AG08396 (cell line): ENCODE measurements at places on chromosomes 3 and 15.

- DNase-seq = no peak
Measured at GRCh38 chr3:69313251-69313650, 72.6 kb downstream of the FRMD4B start.

DNA sequence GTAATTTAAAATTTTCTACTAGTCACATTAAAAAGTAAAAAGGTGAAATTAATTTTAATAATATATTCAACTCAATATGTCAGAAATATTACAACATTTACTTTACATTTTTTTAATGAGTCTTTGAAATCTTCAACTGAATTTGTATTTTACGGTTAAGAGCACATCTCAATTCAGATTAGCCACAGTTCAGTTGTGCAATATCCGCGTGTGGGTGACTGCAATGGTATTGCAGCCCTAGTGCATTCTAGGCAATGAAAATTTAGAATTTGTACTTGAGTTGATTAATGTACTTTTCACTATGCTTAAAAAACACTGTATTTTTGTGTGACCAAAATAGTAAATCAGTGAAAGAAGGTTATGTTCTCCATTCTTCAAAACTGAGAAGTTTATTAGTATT, 57.3 kb downstream of the CEP63 start:
- DNase-seq = no peak

- no peak for DNase-seq
Measured at GRCh38 chr3:17322106-17322793, 420.2 kb downstream of the TBC1D5 start.

- no peak for DNase-seq
Measured at GRCh38 chr3:13532631-13533030, 16.3 kb upstream of the FBLN2 start.

- no peak for DNase-seq
Measured at GRCh38 chr3:64184621-64185020, 40.6 kb downstream of the PRICKLE2 start.

DNA sequence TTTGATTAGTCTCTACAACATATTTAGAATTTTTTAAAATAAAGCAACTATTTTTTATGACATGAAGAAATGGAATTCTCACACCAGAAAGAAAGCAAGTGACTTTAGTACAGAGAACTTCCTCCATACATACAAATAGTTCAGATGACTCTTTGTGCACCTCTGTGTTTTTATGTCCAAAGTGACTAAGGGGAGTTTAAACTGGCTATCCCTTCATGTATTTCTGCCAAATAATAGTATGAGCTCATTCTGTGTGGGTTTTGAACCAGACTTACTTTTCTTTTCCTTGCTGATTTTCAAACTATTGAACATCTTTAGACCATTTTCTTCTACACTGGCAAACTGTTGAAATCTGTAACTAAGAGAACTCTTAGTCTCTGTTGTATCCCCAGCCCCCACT, 196.3 kb downstream of the EPHA3 start:
- peak; percentile 2 for DNase-seq

GRCh38 chr3:77618686-77619085, 578.8 kb downstream of the ROBO2 start:
- no peak for DNase-seq

- no peak for DNase-seq
Measured at GRCh38 chr3:128404276-128405068, 62.2 kb downstream of the DNAJB8 start.

DNA sequence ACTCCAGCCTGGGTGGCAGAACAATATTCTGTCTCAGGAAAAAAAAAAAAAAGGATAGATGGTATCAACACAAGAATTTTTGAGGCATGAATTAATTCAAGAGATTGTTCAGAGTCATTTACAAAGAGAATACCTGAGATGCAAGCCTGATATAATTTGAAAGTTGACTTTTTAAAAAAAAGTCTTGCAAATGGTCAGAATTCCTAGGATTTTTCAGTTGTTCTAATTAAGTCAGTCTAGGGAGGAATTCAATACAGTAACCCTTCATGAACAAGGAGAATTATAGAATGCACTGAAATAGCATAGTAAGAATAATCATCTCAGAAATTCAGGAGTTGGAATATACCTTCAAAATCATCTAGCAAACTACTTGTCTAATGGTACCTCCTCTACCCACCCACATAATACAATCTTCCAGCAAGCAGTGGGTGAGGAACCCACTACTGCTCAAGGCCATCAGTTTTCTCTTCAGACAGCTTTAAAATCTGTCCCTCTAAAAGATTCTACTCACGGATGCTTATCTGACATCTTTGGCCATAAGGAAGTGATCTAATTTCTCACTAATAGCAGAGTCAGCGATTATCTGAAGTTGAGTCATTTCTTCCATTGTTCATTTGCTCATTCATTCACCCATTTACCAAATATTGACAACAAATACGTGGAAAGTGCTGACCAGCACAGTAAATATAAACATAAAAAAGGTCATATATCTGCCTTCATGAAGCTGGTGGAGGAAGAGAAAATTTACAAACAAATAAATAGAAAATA, 159.6 kb downstream of the GREM1 start:
- no peak for DNase-seq

DNA sequence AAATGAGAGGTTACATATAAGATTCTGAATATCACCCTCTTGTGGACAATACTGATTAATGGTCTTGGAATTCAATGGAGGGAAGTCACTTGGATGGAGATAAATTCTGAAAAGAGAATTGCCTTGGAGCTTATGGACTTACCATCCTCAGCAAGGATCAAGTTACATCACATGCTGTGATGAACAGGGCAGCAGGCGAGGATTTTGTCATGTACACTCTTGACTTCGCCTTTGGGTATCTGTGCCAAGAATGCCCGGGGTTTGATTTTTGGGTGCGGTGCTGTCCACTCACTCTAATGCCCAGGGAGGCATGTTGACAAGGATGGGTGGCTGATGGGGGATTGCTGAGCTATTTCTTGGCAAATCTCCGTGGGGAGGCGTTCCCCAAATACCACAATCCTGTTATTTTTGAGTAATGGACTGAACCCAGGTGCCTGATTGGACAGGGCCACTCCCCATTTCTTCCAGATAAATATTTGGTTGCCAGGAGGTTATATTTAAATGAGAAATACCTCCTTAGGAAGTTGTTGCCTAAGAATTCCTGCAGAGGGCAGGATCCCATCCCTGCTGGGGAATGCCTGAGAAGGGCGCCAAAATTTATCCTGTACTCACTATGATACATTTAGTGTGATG, 96.3 kb downstream of the TPRG1 start:
- DNase-seq = peak; percentile 12

DNA sequence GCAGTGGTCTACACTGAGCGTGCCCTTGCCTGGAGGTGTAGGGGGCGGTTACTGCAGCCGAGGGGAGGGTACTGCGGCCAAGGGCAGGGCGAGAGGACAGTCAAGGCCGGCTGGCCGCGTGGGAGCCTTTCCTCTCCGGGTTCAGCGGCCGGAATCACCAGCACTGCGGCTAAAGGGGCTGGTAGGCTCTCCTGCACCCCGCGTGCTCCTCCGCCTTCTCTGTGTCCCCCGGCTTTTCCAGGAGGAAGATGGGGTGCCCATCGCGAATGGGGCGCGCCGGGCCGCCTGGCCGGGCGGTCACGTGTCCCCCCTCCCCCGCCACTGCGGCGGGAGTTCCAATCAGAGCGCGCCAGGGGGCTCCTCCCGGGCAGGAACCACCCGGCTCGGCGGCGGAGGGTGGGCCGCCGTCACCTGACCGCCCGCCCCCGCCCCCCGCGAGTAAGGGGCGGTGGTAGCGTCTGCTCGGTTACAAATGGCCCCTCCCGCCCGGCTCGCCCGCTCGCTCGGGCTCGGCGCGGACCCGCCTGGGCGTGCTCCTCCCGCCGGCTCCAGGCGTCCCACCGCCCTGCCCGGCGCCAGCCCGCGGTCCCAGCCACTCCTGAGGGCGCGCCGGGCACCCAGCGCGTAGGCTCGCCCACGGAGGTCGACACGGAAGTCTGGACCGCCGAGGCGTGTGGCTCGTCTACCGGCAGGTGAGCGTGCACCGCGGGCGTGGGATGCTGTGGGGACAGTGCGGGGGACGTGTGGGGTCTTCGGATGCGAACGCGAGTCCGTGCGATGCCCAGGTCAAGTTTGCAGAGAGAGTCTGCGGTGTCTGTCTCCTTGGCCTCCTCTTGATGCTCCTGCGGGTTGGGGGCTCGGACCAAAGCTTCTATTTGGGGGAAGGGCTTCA, 242.6 kb upstream of the TOPAZ1 start:
- peak; percentile 84 for DNase-seq

- no peak for DNase-seq
Measured at GRCh38 chr3:119494597-119494996, 3.8 kb upstream of the TIMMDC1 start.

- peak; percentile 52 for DNase-seq
Measured at GRCh38 chr3:61783993-61784718, 222.8 kb downstream of the PTPRG start.

DNA sequence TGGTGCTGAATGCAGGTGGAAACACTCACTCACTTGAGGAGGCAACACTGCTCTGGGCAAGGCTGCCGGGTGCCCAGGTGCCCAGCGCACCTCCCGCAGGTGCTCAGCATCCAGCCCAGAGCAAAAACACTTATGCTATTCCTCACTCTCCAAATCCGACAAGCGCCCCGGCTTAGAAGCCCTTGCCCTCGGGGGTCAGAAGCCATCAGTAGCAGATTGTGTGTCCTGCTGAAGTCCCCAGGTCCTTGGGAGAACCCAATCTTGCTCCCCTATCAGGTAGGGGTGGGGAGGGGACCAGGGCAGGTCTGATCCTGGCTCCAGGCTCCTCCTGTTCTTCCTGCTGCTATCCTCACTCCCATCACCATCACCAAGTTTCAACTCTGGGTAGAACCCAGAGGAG, 46.7 kb downstream of the TLE3 start:
- no peak for DNase-seq

DNA sequence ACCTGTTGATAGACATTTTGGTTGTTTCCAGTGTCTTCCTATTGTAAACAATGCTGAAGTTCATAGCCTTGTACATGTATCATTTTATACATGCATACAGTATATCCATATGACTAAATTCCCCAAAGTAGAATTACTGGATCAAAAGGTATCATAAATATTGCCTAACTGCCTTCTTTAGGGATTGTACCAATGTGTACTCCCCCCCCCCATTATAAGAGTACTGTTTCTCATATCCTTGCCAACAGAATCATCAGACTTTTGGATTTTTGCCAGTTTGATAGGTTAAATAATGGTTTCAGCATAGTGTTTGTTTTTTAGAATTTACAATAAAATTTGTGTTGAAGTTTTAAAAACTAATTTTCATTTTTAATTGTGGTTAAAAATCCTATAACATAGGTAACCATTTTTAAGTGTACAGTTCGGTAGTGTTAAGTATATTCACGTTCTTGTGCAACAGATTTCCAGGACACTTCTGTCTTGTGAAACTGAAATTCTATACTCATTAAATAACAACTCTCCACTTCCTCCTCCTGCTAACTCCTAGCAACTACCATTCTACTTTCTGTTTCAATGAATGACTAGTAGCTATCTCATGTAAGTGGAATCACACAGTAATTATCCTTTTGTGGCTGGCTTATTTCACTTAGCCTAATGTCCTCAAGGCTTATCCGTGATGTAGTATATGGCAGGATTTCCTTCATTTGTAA, 30.8 kb upstream of the MAP3K13 start:
- no peak for DNase-seq

DNA sequence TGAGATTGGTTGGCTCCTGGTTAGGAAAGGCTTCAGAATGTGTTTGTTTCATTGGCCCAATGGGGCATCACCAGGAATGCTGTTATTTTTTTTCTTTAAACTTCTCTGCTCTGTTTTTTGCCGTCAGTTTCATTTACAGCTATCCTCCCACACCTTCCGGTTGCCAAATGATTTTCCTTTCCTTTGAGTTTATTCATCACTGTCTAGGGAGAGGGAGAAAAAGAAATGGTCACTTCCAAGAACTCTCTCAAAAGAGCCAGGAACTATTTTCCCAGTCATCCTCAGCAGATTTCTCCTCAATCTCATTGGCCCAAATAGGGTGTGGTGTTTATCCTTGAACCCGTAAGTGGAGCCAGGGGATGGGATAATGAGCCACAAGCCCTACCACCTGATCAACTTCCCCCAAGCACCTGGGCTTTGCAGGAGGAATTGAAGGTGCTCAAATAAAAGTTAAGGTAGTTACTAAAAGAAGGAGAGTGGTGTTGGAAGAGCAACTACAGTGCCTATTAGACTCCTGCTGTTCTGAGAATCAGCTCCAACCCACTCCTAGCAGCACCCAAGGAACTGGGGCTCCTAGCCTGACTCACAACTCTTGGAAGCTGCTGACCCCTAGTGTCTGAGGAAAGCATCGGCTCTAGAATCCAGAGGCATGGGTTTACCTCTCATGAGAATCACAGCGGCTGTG, 183.8 kb upstream of the IL12A start:
- peak; percentile 82 for DNase-seq

- DNase-seq = no peak
Measured at GRCh38 chr3:149153402-149153801, 24.0 kb downstream of the HPS3 start.

- DNase-seq = no peak
Measured at GRCh38 chr15:69689133-69689532, 236.5 kb downstream of the RPLP1 start.

DNA sequence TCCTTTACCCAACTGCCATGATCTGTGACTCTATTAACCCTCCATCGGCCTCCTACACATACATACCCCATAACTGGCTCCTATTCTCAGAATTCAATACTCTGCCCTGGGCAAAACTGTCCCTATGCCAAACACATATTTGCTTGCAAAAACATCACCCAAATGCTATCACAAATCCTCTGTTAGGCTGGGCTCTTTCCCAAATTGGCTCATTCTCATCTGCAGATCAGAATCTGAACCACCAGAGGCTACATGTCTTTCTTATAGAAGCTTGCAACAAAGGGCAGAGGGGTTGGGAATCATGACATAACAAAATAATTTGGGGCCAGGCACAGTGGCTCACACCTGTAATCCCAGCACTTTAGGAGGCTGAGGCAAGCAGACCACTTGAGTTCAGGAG, 45.4 kb upstream of the GOLM2 start:
- no peak for DNase-seq

GRCh38 chr15:97706059-97706458, 254.4 kb upstream of the ARRDC4 start:
- DNase-seq = no peak

GRCh38 chr3:192570315-192570714, 157.0 kb downstream of the FGF12 start:
- DNase-seq = no peak

DNA sequence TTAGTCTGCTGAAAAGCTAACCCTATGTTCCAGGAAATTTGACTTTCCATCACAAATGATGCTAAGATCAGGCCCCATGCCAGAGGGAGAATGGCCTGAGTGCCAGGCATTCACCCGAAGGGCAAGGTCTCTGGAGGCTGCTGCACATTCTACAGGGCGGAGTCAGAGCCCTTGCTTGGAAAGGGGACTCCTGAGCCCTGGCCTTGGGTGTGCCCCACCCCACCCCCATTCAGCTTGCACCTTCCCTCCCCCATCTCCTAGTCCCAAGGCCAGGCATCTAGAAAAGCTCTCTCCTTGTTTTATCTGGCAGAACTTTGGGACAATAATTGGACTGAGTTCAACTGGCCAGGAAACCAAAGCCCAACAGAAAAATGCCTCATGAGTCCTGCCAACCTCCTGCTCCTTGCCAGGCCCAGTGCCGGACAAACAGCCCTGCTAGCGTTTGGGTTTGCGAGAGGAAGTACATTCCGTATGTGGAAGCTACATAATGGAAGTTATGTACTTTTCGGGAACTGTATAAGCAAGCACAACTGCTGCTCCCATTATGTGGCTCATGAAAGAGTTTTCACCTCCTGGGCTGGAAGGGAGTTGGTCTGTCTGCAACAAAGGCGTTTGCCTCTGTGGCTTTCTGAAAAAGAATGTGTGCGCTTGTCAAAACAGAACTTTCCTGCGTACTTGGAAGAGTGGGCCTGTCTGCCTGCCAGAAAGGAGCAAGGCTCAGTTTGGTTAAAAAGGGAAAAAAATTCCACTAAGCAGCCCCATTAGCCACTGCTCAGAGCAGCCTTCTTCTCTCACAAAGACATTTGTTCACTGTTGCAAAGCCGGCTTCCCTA, 321.5 kb upstream of the CTNNB1 start:
- no peak for DNase-seq
